NCI-H2029 treated with DMSO at 0.1 percent for 48 hours (cell line): ENCODE measurements at places on chromosomes 7 and 10.

GRCh38 chr10:29748109-29748650 lies 113.4 kb upstream of the SVIL start:
- no peak for DNase-seq

GRCh38 chr10:7861509-7862120 lies 43.3 kb downstream of the TAF3 start:
- no peak for DNase-seq

- no peak for DNase-seq
Observed at GRCh38 chr10:85317827-85318226, 989.4 kb downstream of the CCSER2 start.

DNA sequence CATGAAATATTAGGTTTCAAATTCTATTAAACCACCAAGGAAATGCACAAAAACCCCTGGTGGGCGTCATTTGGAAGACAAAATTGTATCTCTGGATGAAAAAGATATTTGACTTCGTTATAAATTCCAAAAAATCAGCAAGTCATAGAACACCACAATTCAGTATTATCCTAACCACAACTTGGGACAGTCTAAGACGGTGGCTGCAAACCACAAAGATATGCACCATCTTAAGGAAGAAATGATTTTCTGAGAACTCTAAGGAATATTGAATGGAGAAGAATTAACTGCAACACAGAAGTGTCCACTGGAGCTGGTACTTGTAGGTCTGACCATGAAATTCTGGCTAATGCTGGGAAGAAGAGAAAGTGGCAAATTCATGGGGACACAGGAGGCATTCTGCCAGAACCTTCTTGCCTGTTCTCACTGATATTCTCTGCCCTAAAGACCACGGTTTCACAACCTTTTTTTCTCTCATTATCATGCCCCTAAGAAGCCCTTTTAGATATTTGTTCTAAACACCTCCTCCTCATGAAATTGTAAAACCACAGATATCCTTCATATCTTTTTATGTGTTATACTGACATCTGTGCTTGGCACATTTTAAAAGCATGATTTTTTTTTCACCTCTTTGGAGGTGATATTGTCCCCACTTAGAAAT lies 92.9 kb downstream of the SFMBT2 start:
- DNase-seq: no peak

DNA sequence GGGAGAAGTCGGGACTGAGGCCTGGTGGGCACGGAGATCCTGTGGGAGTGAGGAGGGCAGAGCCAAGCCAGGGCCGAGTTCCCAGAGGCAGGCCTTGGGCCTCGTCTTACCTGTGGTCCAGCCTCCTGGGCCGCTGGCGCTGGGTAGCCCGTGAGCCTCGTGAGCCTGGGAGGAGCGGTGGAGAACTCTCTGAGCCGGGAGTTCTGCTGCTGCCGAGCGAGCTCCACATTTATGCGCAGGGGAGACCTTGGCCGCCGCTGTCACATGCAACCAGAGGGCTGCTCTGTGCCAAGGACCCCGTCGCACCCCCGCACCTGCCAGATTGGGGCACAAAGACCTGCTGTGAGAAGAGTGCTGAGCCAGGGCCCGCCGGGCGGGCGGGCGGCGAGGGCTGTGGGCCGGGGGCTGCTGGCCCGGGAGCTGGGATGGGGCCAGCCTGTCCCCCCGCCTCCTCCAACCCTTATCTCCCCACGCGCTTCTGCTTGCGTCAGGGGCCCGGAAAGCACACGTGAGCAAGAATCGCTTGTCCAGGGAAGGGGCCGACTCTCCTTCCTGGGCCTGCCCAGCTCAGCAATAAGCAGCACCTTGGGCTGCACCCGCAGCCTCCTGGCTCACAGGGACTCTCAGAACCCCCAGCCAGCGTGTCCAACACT lies 10.2 kb downstream of the VENTX start:
- no peak for DNase-seq

- no peak for DNase-seq
Observed at GRCh38 chr7:32427769-32428291, 62.4 kb downstream of the LSM5 start.

DNA sequence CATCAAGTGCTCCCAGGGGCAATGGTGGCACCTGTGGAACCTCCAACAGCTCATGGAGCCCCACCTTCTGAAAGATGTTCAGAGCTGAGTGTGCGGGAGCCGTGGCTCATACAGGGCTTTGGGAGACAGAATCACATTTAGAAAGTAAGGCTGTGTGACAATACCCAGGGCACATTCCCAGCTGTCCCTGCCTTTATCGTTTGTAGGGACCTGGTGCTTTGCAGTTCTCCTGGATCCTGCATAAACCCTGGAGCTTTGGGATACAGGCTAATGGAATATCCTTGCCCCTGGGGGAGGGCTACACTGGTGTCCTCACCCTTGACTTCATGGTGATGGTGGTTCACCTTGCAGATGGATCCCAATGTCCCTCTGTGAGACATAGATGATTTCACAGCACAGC lies 134.8 kb upstream of the LAMB4 start:
- no peak for DNase-seq

GRCh38 chr10:112831859-112832258 lies 118.2 kb upstream of the TCF7L2 start:
- DNase-seq: no peak

GRCh38 chr7:44496385-44496784 lies 5.9 kb upstream of the NUDCD3 start:
- DNase-seq: no peak

GRCh38 chr10:28449926-28450325 lies 83.0 kb upstream of the WAC start:
- DNase-seq: no peak

- no peak for DNase-seq
Observed at GRCh38 chr10:20215547-20216152, 399.4 kb downstream of the PLXDC2 start.

DNA sequence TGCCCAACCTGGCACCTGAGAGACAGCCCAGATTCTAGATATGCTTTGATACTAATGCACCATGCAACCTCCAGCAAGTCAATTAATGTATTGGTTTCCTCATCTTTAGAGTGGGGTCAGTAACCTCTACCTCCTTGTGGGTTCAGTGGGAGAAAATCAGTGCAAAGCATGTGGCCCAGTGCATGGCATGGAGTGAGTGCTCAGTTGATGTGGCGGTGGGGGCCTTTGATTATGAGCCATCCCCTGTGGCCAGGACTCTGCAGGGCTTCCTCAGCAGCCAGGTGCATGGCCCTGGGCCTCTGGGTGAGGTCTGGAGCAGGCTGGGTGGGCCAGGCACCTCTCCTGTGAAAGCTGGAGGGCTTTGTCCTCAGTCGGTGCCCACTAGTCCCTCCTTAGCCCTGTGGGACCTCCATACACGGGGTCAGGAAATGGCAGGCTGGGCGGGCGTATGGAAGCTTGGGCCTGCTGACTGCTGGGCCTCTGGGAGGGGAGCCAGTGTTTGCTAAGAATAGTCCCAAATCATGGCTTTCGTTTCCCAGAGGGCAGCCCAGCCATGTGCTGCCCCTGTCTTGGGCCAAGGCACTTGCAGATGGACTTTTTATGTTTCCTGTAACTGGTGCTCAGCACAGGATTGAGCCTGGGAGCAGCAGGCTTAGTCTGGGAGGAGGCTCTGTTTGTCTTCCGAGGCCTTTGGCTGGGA lies 3.4 kb downstream of the PALD1 start:
- no peak for DNase-seq

- no peak for DNase-seq
Observed at GRCh38 chr7:102009628-102010027, 192.2 kb downstream of the CUX1 start.

DNA sequence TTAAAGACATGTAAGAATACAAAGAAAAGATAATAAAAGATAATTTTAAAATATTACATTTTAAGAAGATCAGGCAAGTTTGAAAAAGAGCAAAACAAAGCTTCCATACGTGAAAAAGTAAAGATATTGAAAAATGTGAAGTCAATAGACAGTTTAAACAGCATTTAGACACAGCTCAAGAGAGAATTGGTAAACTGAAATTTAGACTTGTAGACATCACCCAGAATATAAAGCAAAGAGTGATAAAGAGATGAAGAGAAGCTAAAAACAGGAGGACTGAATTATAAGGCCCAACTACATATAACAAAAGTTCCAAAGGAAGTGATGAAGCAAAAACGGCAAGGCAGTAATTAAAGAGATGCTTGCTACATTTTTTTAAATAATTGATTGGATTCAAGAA lies 13.8 kb downstream of the ADAM12 start:
- DNase-seq: no peak

- no peak for DNase-seq
Observed at GRCh38 chr10:75492173-75492925, 60.9 kb downstream of the LRMDA start.

DNA sequence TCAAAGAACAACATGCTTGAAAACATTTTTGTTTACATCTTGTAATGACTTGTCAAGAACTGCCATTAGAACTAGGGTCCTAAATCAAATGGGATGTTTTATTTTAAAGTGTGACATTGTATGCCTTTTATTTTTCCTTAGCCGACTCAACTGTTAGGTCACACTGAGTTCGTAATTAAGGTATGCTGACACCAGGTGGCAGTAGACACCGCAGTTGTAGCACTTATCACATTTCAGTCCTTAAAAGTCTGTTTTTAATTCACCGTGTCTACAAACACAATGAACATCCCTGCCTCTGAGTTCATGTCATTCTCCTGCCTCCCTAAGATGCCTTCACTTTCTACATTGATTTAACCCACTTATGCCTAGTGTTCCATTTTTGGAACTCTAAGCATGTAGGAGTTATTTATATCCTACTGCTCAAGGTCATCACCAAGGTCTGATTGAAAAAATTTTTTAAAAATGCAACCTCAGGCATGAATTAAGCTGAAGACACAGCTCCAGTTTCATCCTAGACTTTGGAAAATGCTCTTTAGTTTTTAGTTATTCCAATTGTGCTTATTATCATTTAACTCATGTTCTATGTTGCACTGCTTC lies 186.1 kb downstream of the BMPER start:
- DNase-seq: no peak
